ENCODE measurements at places on chromosomes 11 and 22.
A peak's percentile ranks its signal among the peaks of the same experiment; 100 is the strongest.

GRCh38 chr11:6825231-6825744, 20.2 kb upstream of the OR10A5 start:
- no peak for DNase-seq

DNA sequence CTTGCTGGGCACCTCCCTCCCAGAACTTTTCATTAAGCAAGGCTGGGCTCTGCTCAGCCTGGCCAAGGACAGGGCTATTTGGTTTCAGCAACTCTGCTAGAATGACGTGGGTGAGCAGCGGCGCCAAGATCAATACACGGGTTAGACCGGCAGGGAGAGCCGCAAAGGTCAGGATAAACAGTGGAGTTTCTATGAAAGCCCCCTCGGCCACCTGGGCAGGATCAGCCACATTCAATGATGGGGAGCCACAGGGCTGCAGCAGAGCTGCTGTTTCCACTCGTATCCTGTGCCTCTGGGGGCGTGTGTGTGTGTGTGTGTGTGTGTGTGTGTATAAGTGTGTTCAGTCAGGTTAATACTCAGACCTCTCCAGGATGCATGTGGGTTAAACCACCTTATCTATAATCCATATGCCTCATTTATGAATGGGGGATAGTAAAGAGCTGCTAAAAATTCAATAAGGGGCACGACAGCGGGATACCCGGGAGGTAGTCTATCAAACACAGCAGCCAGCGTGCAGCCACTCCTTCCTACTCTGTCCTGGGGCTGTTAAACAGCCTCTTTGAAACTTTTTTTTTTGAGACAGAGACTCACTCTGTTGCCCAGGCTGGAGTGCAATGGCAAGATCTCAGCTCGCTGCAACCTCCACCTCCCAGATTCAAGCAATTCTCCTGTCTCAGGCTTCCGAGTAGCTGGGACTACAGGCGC, 34.8 kb downstream of the MYH9 start:
- DNase-seq, result no peak

- no peak for DNase-seq
Observed at GRCh38 chr11:119263352-119263940, 53.5 kb downstream of the MCAM start.

- no peak for DNase-seq
Observed at GRCh38 chr11:63909591-63910506, 7.1 kb downstream of the RCOR2 start.

DNA sequence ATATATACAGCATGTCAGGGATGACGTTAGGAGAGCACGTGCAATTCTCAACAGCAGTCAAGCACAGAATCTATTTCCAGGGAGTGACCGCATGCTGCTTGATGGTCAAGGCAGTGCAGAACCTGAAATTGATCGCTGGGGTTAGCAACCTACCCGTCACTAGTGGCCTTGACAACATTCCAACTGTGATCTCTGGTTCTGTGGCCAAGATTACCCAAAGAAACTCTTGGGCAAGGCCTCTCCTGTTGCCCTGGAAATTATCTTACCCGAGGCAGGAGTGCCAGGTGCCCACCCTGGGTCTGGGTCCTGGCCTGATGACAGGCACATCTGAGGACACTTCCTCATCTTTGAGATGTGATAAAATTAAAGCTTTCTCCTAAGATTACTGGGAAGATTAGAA, 2.2 kb downstream of the TM7SF2 start:
- no peak for DNase-seq

DNA sequence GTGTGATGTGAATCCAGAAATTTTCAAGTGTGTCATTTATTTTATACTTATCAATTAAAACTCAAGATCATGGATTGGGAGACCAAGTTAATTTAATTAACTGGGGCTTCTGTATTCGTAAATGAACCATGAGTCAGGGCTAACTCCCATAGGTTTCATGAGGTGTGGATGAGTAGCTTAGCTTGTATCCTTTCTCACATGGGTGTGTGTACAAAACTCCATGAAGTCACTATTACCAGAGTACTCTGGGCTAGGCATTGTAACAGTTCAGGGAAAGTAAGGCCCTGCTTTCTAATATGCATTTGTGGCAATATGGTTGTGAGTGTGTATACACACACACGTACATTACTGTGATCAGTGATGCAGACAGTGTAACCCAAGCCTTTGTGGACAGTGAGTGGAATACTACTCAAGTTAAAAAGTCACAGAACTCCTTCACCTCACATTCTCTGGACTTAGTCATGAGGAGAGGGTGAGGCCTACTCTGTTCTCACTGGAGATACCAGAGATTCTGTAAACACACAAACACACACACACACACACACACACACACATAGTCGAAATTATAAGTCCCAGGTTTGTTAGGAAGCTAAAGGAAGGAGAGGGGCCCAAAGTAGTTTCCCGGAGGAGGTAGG, 3.5 kb downstream of the CNTF start:
- peak; percentile 44 for DNase-seq

- DNase-seq, result no peak
Observed at GRCh38 chr11:126498281-126498680, 142.8 kb downstream of the ST3GAL4 start.

- no peak for DNase-seq
Observed at GRCh38 chr11:110380836-110381622, 48.7 kb upstream of the FDX1 start.

GRCh38 chr22:30598986-30599385, 7.3 kb upstream of the PES1 start:
- DNase-seq, result no peak
